Stimulated activated CD4-positive, alpha-beta T cell treated with anti-CD3 and anti-CD28 coated beads, Interleukin-15, amount 100 ng/mL, for 1 hour (primary cell): ENCODE measurements at places on chromosomes 7 and 10.
A peak's percentile ranks its signal among the peaks of the same experiment; 100 is the strongest.

- DNase-seq, result no peak
Measured at GRCh38 chr7:55470261-55470660, 102.0 kb downstream of the VOPP1 start.

DNA sequence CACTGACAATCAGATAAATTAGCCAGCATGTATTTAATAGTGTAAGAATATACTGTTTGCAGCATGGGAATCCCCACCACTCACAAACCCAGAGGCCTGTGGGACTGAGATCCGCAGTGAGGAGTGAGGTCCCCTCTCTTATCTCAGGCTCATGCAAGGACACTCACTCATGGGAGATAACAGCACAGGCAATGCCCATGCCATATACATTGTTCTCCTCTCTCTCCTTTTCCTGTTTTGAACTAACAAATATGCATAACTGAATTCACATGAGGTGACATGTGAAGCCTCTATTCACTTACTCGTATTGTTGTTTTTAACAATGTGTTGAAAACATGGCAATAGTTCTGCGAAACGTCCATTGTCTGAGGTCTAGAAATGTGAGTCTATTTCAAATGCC, 230.5 kb downstream of the ARHGAP21 start:
- DNase-seq, result no peak

DNA sequence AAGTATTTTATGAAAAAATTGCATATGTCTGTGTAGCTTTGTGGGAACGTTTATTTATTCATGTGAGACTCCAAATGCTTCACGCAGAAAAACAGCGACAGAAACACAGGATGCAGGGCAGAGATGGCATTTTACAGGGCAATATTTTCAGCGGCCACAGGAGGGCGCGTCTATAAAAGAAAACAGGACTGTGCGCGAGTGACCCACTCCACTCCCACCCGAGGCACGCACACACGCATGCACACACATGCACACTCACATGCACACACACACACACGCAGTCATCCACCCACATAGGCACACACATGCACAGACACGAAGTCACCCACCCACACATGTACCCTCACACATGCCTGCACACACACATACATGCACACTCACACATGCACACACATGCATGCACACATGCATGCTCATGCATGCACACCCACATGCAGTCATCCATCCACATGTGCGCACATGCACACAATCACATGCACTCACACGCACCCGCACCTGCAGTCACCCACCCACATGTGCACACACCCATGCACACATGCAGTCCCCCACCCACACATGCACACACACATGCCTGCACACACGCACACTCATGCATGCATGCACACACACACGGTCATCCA, 96.3 kb downstream of the DNAJB6 start:
- peak; percentile 21 for DNase-seq

- DNase-seq, result no peak
Measured at GRCh38 chr10:116545756-116546155, at the start of gene PNLIP. TSS of gene PNLIP (plus strand) at chr10:116545931. CDS start at chr10:116546093, 162 bp downstream.

DNA sequence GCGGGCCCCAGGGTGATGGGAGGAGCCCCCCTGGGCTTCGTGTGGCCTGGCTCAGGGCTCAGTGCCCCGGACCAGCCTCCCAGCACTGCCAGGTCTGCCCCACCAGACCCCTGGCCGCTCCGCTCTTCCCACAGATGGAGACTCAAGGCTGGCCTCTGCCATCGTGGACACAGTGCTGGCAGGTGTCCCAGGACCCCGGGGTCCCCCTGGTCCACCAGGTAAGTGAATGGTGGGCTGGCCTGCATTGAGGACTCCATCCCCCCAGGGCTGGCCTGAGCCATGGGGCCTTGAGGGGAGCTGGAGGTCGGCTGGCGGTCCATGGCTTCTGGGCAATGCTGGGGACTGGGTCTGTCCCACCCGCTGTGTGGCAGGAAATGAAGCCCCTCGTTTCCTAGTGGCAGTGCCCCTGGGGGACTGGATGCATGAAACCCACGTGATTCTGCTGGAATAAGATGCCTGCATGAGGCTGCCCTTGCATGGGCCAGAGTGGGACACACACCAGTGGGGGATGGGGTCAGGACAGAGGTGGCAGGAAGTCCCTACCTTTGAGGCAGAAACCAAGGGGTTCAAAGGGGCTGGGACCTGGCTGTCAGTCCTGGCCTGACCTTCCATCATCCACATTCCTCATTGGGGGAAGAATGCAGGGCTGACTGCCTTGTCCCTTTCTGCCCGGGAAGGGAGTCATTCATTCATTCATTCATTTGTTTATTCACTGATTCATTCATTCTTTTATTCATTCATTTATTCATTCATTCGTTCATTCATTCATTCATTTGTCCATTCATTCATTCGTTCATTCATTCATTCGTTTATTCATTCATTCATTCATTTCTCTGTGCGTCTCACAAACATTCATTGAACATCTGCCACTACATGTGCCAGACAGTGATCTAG, 81.8 kb downstream of the MYL10 start:
- no peak for DNase-seq

- DNase-seq, result no peak
Measured at GRCh38 chr7:4136501-4137110, 545.5 kb upstream of the FOXK1 start.

GRCh38 chr7:150974468-150975391, 3.4 kb downstream of the KCNH2 start:
- DNase-seq, result peak; percentile 68

- no peak for DNase-seq
Measured at GRCh38 chr7:12131122-12131521, 80.0 kb upstream of the TMEM106B start.

DNA sequence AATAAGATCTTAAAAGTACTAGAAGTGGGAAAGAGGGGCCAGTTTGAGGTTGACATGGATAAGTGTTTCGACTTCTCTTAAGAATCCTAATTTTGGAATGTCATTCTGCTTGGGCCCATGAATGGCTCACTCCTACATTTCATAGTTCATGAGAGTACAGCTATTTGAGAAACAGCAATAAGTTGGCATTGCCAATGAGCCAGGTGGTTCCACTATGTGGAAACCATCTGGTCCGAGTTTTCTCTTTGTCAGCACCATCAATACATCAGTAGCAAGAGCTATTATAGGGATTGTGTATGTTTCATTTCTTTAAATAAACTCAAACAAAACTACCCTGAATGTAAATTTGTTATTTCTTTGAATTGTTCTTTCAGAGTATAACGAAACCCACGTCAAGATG, 78.1 kb upstream of the NEBL start:
- DNase-seq, result no peak

DNA sequence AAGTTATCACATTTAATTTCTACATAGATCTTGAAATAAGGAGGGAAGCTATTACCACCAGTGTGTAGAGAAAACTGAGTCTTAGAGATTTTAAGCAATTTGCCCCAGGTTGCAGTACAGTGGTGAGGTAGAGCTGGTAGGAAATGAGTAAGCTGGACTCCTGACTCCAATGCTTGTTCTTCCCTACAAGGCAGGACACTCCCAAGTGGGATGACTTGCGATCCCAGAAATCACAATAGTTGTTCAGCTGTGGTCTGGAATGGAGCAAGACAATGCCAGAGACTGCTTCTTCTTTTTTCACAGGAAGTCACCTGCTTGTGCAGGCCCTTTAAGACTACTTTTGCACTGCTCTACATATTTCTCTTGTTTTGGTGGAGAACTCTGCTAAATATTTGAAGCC, 327.2 kb upstream of the BMPER start:
- no peak for DNase-seq

- no peak for DNase-seq
Measured at GRCh38 chr10:64731016-64731415, 1209.8 kb downstream of the REEP3 start.

DNA sequence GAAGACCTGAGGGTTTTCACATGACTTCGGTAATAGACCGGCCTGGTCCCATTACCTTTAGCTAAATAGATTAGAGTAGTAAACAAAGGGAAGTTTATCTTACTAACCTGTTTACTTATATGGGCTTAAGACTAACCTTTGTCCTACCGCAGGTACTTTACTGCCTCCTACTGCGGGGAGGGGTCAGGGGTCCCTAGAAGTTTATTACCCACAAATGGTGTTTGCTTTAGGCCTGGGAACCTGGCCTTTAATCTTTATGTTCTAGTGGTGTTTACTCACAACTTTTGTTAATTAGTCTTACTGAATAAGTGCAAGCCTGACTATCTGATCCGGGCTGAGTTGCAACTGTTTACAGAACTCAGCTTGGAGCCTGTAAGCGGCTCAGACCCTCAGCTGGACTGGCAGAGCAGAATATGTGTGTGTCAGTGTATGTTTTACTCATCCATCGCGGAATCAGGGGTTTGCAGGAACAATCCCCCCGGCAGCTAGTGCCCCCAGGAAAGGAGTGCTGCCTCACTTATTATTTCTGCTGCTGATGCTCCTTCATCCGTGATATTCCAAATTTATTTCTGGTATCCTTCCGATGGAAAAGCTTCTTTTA, 578.9 kb upstream of the SEMA3D start:
- no peak for DNase-seq

- DNase-seq, result no peak
Measured at GRCh38 chr7:47148536-47149207, 433.2 kb downstream of the TNS3 start.

DNA sequence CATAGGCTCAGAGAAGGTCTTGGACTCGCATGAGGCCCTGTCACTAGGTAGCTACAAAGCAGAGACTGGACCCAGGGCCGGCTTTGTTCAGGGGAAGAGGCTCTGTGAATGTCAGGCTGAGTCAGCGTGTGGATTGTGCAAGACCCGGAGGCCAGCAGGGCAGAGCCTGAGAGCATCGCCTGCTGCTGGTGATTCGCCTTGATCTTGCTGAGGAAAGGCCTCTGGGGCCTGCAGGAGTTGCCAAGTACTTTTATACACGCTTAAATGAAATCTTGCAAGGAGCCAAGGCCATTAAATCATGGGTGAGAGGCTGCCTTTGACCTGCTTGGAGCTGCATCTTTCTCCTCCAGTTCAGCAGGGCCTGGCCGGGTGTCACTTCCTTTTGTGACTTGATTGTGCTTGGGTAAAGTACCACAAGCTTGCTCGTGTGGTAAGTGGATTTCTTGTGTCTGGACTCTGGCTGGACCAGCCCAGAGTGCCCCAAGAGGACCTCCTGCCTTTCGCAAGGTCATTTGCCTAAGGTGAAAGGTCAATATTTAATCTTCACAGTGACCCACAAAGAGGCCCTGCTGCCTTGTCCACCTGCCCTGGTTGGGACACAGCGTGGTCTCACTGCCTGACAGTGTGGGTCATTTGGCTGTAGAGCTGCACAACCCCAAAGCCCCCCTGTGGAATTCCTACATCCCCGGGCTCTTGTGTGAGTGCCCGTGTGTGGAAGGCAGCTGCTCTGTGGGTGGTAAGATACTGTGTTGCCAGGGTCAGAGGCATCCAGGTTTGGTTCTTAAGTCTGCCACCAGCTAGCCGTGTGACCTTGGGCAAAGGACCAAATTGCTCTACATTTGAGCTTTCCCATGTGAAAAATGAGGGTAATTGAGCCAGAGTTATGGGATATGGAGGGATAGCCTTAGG, 38.6 kb upstream of the SH2D4B start:
- DNase-seq, result peak; percentile 46

DNA sequence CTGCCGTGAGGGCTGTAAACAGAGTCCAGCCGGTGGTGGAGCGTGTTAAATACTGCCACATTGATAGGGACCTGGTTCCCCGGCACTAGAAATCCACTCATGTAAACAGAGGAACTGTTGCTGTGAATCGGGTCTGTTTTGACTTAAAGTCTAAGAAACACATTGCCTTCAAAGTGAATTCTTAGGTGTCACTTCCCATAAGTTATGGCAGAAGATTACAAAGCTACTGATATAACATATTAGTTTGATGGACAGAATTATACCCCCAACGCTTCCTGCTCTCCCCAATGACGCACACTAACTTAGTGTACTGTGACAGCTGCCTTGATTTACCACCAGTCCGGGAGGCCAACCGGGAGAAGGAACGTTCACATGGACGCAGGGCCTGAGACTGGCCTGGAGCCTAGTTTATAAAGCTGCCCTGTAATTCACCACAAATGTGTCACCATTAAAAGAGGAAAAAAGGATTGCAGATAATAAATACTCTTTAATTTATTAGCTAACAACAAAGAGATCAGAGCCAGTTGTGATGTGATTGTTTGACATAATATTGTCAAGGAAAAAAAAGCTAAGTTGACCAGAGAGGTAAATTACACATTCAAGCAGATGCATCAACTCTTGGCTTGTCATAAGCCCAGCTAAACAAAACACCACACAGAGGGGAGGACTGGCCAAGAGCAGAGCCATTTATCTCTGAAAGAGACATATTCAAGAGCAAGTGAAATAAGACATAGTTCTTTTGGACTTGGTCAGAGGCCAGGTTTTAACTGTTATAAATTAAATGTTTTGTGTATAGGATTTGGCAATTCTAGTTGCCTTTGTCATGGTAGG, 820.6 kb downstream of the LRMDA start:
- DNase-seq, result no peak

DNA sequence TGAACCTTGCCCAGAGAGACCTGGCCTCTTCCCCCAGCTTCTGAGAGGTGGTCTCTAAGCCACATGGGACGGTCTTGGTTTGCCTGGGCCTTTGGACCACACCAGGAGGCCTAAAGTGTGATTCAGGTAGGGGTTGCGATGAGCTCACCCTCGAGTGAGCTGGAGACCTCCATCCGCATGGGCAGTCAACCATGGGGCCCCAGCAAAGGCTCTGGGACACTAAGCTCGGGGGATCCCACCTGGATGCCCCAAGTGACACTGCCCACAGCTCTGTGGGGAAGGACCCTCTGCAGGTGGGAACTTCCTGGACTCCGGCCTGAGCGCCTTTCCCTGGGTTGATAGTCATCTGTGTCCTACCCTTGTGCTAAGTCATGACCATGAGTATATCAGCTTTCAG, 57.1 kb upstream of the FAM20C start:
- DNase-seq, result no peak

- DNase-seq, result no peak
Measured at GRCh38 chr7:89621925-89622641, 532.2 kb upstream of the STEAP1 start.

DNA sequence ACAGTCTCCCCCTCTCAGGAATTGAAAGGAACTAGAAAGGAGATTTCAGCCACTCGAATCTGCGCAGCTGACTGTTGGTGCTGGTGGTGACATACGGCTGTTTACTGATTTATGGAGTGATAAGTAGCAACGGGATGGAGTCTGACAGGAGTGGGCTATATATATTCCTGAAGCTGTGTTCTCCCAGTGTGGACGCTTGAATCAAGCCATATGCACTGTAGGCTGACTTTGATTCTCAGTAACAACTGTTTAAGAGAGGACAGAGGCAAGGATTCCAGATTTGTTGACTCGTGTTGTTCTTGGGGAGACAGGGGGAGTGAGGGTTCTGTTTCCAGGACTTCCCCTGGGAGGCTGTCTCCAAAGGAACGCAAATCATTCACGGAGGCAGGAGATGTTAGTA, 260.1 kb upstream of the AUTS2 start:
- no peak for DNase-seq

DNA sequence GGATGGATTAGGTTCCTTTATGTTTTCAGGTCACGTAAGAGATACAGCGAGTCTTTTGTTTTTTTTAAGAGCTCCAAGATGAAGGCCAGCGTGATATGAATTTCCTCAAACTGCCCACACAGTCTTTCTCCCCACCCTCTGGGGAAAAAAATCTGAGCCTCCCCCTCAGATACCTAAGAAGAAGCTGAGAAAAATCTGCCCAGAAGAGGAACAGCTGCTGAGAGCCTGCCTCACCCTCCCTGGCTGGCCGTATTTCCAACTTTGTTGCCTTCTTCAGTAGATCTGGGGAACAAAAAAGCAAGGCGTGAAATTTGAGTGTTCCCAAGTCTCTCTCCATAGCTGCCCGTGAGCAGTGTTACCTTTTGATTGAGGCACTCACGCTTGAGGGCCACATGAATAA, 208.1 kb downstream of the KIAA1217 start:
- DNase-seq, result no peak
